ENCODE measurements at places on chromosomes 7 and 10.

DNA sequence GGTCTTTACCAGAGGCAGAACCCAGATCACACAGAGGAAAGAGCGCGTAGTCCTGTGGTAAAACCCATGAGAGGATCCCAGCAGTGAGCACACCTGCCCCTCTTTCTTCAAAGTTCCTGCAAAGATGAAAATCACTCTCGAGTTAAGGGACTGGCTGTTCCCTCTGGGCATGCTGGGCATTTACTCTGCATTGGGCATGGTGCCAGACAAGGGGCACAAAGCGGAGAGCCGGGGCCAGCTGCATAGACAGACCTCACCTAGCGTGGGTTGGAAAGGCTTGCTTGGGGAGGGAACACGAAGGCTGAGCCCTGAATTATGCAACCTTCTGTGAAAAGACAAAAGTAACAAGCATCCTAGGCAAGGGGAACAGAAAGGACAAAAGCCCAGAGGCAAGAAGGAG, 120.0 kb upstream of the TCERG1L start:
- DNase-seq, result no peak

DNA sequence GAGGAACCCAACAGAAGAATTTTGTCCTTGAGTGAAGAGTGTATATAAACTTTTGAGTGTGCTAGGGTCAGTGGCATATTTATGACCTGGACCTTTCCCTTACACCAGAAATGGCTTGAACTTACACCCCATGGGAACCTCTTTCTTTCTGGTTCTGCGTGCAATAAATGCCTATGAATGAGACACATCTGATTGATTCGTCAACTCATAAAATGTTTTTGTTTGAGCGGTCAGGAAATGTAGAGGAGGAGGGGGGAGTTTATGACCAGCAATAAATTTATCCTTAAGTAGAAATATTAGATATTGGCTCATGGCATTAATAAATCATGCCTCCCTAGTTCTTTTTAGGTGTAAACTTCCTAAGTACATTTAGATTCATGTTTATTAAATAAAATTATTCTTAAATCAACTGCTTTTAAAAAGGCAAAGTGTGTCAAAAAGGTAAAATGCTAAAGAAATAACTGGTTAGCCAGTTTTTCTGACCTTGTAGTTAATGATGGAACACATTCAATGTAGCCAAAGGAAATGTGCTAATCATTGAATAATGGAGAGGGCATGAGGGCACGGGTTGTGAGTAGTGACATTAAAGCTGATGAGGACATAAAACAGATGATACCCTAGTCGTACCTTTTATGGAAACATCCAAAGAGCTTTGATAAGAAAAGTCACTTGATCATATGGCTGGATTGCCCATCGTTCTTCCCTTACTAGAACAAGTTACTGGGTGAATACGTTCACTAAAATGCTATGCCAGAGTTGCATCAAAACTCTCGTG, 13.6 kb upstream of the NUP42 start:
- no peak for DNase-seq

- no peak for DNase-seq
These were observed 166.6 kb upstream of the MKLN1 start for GRCh38 chr7:131161103-131161502.

DNA sequence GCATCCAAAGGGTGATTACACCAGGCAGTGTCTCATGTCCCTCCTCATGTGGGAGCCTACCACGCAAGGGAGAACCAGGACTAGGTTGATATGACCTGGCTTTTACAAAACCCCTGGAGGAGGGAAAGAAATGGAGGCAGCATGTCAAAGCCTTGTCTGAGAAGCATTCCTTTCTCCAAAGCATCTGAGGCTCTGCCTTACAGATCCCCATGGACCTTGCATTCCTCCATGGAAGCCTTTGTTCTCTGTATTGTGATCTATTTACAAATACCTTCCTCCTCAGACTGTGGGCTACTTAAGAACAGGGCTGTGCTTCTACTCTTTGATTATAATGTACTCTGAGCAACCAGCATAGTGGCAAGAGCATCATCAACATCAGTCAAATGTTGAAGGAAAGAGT, 197.0 kb downstream of the PLXNA4 start:
- no peak for DNase-seq

- DNase-seq, result peak; percentile 83
These were observed 26.4 kb downstream of the HIF1AN start for GRCh38 chr10:100562008-100562672.

DNA sequence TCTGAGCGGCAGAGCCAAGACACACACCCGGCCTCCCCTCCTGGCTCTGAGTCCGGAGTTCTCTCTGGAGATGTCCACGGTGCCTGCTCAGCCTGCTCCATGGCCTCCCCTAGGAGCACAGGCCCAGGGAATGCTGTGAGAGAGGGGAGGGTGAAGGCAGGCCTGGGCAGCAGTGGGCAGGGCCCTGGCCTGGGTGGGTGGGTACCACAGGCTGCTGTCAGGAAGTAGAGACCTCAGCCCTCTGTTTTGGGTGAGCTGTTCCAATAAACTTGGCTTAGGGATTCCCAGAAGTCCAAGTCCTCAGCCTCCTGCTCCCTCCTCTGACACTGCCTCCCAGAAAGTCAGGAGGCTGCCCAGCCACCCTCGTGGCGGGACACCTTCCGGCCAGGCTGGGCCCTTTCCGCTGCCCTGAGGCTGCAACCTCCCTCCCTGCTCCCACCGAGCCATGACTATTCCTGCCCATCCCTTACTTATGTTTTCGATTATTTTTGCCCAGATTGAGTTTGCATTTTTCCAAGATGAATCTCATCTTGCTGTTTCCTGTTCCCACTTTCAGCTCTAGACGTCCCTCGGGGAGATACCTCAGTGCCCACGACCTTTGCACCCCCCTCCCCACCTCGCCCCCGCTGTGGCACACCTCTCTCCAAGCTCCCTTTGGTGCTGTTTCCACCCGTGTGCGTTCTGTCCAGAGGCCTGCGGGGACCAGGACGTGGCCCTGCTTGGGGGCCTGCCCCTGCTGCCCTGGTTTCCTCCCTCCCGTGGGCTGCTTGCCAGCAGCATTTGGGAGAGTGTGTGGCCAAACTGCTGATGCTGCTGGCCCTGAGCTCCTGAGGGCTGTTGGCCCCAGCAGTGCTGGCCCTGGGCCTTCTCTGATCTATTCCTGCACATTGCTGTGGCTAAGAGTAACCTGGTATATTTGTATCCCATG, 5.8 kb upstream of the POLM start:
- DNase-seq, result no peak

DNA sequence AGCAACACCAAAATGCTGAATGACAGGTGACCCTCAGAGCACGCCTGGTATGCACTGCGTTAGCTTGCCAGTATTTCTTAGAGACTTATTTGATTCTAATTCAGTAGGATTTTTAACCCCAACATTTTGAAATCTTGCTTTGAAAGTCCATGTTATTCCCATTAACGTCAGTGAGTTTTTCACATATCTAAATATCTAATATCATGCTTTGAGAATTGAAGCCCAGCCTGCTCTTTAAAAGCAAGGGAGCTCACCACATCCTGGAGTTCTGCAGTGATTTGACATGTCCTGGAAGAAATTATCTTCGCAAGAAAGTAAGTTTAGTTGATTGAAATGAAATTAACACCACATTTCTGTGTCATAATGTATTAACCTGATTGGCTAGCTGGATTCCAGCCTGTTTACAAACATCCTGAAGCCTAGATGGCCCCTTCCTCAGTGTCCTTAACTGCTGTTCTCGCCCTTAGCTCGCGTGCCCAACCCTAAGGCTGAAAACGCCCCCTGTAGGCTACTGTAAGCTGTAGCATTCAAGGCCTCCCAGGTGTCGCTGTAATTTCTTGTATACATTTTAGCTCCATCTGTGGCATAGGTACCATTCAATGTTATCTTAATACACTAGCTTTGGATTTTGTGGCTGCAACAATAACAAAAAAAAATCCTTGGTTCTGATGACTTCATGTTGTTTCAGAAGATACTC, 191.5 kb downstream of the MGMT start:
- no peak for DNase-seq

DNA sequence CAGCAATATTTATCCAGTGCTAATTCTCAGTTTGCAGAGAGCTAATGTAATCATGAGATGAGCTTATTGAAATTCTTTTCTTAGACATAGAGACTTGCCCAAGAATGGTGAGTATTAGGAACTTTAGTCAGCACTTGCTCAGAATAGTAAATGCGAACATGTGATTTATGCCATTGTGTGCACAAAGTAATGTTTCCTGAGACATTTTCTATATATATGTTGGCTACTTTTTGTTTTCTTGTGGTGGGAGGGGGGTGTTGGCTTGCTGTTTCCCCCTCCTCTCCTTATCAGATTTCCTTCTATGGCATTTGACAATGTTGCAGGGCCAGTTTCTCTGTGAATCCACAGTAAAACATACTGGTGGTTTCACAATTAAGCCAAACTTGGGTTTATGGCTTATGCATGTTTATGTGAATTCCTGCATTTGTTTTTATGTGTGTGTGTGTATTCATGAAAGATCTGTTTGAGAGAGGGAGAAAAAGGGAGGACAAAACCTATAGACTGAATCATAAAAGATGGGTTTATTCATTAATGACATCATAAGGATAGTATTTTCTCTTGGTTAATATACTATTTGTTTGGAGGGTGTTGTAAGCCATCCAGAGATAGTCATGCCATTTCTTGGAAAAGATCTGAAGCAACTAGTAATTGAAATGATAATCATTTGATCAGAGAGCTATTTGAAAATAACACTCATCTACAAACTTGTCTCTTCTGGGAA, 36.3 kb downstream of the ARID5B start:
- DNase-seq, result peak; percentile 80

DNA sequence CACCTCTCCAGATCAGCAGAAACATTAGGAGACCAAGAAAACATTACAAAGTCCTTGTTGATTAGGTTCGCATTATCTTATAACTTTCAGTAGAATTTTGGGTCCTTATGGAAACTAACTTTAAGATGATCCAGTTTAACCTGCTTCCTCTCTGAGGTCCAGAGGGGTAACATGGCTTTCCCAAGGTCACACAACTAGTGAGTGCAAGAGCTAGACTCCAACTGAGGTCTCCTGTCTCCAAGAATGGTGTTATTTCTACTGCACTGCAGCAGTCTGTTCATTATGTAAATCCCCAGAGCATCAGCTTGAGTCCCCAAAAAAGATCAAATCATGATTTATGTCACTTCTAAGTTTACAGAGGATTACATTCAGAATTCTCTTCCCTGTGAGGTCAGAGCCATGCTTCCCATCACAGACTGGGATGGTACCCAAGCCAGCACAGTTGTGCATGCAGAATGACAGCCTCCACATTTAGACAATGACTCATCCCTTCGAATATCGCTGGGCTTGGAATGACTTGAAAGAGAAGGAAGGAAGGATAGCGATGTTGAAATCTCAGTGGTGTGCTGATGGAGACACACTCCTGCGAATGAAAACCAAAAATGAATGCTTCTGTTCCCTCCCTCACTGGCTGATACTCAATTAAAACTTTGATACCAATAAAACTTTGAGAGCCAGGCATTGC, 163.1 kb upstream of the PLXNA4 start:
- DNase-seq, result no peak

- no peak for DNase-seq
These were observed 69.7 kb upstream of the FZD8 start for GRCh38 chr10:35711615-35712411.

DNA sequence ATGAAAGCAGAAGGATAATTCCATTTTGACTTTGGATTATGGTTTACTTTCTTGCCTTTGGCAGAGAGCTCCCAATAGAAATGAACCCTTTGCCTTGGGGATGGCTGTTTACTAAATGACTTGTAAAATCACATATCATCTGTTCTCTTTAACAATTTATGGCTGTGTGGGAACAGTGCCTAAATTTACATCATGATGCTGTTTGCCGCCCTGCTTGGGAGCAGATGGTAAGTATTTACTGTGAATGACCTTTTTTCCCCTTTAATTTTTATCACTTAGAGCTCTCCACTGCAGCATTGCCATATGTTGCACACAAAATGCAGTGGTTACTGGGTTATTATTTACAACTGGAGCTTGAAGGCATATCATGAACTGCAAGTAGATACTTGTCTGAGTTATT, 13.4 kb downstream of the HEPACAM2 start:
- DNase-seq, result no peak

GRCh38 chr10:129396021-129396722, 70.9 kb upstream of the MGMT start:
- DNase-seq, result no peak

DNA sequence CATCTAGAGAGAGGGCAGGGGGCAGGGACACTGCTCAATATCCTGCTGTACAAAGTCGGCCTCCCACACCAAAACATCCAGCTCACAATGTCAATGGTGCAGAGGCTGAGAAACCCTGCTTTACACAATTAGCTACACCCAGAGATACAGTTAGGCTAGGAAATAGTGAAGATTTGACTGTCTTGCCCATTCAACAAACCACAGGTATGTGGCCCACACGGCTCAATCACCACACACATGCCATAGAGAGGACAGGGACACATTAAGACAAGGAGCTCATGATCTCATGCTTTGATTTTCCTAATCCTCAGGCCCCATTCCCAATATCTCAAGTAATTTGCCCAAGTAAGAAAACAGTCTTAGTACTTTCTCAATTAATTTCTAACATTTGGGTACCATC, 110.4 kb downstream of the OSBPL3 start:
- DNase-seq, result no peak

DNA sequence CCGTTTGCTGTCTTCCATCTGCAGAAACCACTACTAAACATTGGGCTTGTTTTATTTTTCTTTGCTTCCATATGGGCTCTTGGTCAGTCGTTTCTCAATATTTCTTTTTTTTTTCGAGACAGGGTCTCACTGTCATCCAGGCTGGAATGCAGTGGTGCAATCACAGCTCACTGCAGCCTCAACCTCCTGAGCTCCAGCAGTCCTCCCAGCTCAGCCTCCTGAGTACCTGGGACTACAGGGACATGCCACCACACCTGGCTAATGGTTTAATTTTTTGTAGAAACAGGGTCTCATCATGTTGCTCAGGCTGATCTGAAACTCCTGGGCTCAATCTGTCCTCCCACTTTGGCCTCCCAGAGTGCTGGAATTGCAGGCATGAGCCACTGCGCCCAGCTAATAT, 163.1 kb downstream of the LYZL1 start:
- no peak for DNase-seq

GRCh38 chr7:1060315-1061072, 16.1 kb downstream of the GPR146 start:
- no peak for DNase-seq

All from T-helper 2 cell (primary cell).